Mucosa of descending colon (tissue), 3 donors: ENCODE measurements at places on chromosomes 4 and X.
A peak's percentile ranks its signal among the peaks of the same experiment; 100 is the strongest.

GRCh38 chr4:2423066-2423465 is 4.3 kb downstream of the CFAP99 start:
- peak; percentile 23 for DNase-seq

DNA sequence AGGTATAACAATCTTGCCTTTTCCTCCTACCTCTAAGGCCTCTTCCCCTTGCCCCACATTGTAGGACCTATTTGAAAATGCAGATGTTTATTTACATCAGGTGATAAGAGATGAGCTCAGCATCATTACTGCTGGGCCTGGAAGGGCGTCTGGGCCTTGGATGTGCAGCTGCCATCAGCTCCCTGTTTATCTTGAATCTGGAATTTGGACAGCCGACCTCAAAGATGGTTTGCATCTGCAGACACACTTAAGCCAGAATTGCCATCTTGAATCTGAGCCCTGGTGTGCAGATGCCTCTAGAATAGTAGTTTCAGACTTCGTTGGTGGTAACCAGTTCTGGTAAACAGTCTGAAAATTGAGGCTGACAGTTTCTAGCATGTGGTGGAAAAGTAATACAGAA is 59.0 kb downstream of the FAM193A start:
- DNase-seq, result no peak

DNA sequence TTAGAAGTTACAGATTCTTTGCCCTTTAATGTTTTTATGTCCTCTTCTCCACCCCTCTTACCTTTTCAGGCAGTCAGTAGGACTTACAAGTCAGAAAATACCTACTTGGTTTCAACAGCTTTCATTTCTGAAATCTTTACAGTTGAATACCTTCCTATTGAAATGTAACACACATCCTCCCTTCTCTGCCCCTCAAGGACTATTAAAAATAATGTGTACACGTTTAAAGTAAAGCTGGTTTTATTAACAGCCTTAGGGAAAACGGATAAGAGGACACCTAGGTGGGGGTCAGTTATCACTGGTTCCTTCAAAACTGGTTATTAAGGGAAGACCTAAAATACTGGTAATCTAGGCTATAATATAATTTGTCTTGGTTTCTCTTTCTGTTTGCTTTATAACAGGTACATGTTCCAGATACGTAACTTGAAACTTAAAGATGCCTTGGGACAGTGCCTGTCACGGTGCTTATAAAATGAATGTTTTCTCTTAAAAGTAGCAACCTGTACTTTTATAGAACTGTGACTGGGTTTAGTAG is 1.8 kb downstream of the CCSER1 start:
- DNase-seq, result no peak

- DNase-seq, result no peak
Measured at GRCh38 chrX:72137846-72138495, 6.3 kb upstream of the RTL5 start.

- no peak for DNase-seq
Measured at GRCh38 chr4:8682725-8683124, 90.2 kb downstream of the CPZ start.
